ENCODE measurements at places on chromosomes 16 and 17.

DNA sequence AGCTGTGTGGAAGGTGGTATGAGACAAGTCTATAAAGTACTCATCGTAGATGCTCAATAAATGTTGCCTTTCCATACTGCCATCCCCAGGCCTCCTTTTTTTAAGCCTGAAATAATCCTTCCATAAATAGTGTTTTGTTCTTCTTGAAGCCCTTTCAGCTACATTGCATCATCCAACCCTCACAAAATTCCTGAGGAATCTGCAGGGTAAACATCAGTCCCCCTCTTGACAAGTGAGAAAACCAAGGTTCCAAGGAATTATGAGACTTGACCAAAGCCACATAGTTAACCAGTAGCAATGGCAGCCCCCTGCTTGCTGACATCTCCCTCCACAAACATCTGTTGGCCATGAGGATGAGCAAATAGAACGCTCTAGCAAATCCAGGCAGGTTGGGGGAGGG lies 89.7 kb upstream of the CCL1 start:
- no peak for DNase-seq

DNA sequence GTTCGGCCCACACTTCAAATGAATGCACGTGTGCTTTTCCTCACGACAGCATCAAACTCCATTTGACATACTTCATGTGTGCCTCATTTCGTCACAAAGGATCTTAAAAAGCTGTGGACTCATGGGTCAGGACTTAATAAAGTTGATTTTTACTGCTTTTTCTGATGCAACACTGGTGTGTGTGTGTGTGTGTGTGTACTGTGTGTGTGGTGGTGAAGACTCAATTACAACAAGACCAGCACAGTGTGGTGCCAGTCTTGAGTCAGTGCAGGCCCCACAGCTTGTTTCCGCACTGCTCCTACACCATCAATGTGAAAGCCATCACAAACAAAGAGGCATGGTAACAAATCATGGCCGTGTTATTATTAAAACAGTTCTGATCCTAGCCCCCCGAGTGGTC lies 17.7 kb downstream of the CDIP1 start:
- no peak for DNase-seq

DNA sequence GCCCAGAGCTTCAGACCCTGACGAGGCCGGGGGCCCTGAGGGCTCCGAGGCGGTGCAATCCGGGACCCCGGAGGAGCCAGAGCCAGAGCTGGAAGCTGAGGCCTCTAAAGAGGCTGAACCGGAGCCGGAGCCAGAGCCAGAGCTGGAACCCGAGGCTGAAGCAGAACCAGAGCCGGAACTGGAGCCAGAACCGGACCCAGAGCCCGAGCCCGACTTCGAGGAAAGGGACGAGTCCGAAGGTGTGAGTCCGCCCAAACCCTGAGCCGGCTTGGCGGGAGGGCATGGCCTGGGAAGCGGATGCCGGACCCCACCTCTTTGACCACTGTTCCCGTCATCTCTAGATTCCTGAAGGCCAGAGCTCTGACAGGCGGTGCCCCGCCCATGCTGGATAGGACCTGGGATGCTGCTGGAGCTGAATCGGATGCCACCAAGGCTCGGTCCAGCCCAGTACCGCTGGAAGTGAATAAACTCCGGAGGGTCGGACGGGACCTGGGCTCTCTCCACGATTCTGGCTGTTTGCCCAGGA lies 4.4 kb downstream of the NOL3 start:
- no peak for DNase-seq

DNA sequence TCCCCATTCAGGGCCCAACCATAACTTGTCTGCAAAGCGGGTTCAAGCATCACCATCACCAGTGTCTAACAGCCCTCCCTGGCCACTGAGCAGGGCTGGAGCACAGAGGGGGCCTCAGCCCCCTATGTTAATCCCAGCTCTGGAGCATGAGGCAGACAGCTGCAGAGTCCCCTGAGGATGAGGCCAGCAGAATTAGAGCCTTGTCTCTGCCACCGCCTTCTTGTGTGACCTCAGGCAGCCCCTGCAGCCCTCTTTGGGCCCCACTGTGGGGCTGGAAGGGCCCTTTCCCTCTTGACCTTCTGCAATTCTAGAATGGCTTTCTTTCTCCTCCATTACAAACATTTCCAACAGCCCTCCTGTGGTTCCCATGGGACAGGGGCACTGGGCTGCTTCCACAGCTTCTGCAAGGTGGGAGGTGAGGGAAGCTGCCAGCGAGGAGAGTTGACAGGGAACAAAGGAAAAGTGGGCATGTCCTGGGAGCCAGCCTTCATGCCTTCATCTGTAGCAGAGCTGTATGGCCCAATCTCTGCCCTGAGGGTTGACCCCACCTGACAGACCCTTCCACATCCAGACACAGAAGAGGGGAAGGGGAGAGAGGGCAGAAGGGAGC lies 65.7 kb downstream of the TMEM132E start:
- no peak for DNase-seq

- no peak for DNase-seq
Observed at GRCh38 chr16:85735946-85736345, 14.9 kb downstream of the C16orf74 start.

DNA sequence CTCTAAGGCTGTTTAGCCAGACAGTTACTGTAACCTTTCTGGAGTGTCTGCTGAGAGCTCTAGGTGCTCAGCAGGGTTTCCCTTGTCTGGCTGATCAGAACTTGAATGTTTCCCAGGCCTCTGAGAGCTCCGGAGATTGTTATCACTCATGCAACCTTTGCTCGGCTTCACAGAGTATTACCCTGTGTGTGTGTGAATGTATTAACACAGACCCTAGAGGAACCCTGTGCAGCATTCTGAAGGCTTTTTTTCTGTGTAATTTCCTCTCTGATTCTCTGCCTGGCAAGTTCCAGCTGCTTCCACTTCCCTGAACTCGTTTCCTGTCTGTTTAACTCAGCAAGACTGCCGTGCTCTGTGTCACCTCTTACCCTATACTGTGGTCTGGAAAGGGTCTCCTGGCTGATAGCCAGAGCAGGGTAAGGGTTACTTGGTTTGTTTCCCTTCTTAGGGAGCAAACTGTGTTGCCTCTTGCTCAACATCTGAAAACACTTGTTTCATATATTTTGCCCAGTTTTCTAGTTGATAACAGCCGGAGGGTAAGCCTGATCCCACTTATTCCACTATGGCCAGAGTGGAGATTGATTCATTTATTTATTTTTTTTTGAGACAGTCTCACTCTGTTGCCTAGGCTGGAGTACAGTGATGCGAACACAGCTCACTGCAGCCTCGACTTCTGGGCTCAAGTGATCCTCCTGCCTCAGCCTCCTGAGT lies 21.7 kb downstream of the PRMT7 start:
- DNase-seq: peak; percentile 33

DNA sequence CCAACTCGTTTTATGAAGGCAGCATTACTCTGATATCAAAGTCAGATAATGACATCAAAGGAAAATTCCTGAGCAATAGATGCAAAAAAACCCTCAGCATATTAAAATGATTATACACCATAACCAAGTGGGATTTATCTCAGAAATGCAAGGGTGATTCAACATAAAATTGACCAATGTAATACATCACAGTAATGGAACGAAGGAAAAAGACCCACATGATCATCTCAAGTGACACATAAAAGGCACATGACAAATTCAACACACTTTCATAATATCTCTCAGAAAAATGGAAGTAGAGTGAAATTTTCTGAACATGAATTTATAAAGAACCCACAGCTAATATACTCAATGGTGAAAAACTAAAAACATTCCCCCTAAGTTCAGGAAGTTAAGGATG lies 118.8 kb downstream of the ITFG1 start:
- DNase-seq: no peak

DNA sequence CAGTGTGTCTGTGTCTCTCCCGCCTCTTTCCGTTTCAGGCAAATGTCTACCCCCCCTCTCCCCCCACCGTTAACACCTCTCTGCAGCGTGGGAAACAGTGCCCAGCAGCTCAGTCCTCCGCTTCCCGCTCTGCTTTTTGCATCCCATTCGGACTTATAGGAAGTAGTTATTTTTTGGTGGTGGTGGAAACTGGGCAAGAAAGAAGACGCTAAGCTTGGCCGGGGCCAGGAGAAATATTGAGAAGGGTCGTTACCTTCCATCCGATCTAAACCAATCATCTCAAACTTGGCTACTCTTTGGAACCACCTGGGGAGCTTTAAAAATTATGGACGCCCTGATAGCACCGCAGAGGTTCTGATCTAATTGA lies 499 bp upstream of the HLF start:
- DNase-seq: no peak

- DNase-seq: no peak
Observed at GRCh38 chr16:65947951-65948350, 418.5 kb upstream of the CDH5 start.

DNA sequence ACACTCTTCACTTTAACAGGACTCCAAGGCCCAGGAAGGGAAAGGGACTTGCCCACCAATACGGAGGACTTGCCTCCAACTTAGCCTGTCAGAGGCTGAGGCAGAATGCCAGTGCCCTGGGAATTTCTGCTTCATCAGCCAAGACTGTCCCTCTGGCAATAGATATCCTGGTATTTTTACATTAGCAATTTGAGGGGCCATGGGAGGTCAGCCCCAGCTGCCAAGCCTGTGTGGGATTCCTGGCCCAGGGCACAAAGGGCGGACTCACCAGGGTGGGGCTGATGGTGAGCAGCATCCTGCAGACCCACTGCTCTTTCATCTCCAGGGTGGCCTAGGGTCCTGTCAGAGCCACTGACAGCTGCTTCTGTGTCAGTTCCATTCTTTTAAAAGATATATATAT lies 78.3 kb upstream of the CIBAR2 start:
- no peak for DNase-seq

- DNase-seq: no peak
Observed at GRCh38 chr16:11034481-11034931, 90.1 kb downstream of the CLEC16A start.

DNA sequence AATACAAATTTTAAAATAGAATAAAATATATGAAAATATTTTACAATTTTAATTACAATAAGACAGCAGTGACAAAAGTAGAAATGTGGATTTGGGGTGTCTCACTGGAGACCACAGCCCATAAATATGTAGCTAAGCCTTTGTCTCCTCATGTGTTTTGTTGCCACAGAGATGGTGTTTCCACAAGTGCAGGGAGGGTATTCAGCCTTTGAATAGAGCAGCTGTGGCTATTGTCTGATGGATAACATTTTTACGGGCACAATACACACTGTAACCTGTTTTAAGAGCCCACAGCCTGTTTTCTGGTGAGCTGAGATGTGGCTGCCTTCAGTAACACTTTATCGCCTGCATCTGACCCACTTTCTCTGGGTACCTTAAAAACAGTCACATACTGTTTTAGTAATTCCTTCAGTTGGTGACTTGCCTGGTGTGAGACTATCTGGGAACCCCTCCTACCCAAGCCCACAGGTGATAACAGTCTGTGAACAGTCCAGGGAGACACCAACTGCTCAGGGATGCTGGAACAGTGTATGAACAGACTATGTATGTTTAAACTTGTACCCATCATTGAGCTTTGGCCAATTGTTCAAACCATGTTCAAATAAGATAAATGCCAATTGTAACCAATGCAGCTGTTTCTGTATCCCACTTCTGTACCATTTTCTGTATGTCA lies 7.8 kb upstream of the AHSP start:
- DNase-seq: no peak
